ENCODE measurements at places on chromosomes 3 and 15.

DNA sequence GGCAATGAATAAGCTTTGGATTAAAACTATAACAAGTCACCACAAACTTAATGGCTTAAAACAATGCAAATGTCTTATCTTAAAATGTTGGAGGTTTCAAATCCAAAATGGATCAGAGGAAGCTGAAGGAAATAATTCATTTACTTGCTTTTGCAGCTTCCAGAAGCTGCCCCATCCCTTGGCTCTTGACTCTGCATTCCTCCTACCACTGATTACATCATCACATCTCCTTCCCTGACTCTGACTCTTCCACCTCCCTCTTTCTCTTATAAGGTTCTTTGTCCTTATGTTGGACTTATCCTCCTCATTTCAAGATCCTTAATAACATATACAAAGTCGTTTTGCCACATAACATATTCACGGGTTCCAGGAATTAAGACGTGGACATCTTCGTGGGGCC is 982.8 kb upstream of the ROBO1 start:
- DNase-seq, result no peak

GRCh38 chr3:65578861-65579260 is 459.9 kb downstream of the MAGI1 start:
- no peak for DNase-seq

DNA sequence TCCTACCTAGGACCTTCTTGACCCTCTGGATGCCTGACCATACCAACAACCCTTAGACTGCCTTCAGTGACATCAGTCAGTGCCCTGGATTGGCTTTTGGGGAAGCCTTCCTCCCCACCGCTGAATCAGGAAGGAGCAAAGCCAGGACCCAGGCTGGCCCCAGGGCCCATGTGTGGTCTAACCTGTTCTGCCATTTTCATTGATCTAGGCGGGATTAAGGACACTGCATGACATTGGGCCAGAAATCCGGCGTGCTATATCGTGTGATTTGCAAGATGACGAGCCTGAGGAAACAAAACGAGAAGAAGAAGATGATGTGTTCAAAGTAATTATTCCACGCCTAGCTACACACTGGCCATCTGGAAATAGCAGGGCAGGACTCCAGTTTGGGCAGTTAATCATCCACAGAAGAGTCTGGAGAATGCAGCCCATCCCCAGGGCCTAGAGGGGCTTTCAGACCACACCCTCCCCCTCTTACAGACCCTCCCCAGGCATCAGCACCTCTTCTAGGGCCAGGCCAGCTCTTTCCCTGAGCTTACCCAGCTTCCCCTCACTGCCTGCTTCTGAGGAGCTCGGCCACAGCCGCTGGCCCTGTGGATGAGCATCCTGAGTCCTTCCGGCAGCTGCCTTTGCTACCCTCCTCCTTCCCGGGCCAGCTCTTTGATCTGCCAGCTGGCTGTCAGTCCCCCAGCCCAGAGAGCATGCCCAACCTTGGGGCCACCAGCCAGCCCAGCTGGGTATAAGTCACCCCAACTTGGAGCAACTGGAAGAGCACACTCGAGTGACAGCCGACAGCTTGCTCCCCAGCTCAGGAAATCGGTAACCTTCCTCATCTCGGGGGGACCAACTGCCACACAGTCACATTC is 45.9 kb downstream of the CHDH start:
- DNase-seq, result no peak

- peak; percentile 53 for DNase-seq
These were observed 467.4 kb upstream of the DPPA4 start for GRCh38 chr3:109804697-109805096.

DNA sequence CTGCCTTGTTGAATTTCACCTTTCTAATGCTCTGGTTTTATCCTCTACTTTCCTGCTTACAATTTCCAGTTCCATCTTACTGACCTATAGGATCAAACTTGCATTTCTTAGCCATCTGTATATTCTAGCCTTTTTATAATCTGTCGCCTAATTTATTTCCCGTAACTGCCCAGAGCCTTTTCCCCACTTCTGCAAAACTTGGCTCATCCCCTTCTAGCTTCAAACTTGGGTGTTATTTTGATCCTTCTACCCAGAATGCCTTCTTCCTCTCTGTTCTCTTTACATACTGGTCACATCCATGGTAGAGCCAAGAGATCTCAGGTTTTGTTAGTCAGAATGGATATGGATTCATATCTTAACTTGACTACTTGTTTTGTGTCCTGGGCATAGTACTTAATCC is 2.6 kb downstream of the SACM1L start:
- no peak for DNase-seq

DNA sequence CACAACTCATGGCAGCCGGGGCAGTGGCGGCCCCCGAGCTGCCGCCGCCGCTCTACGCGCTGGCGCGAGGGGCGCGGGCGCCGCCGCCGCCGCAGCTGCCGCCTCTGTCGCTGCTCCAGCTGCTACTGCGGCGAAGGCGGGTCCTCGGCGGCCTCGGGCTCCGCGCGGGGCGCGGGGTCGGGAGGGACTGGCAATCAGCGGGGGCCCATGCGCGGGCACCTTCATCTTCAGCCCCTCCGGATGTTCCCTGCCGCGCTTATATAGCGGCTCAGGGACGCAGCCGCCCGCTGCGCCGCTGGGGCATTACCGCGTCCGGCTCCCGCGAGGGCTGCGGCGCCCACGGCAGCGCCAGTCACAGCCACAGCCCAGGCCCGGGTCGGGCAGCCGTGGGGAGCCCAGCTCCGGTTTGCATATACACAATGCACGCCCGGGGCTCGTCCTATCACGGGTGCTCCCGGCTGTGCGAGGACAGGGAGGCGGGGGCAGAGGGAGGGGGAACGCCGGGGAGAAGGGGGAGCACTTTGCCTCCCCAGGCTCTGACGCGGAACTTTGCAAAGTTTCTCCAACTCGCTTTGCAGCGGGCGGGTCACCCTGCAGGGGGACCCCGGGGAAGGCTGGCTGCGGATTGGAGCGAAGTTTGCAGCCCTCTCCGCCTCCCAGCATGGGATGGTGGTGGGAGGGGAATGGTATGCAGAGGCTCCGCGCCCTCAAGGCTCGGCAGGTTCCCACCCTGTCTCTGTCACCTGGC is at the start of gene VGLL3:
Gene VGLL3, minus strand, starts transcription at position 416 of the 748 bp plus-strand sequence. Its CDS starts 406 bp downstream, at position 10.
- DNase-seq, result no peak

GRCh38 chr3:173793963-173794362 is 396.4 kb downstream of the NLGN1 start:
- DNase-seq, result no peak

GRCh38 chr3:123627673-123628670 is 43.1 kb upstream of the HACD2 start:
- DNase-seq, result no peak
